Activated T-helper 1 cell treated with anti-CD3 and anti-CD28 coated beads, Interleukin-12 subunit alpha, Interleukin-12 subunit beta, Interleukin-2, Interleukin-4 antibody, amounts not matched to agents 30 ng/mL and 10 ng/mL and 1 ng/mL, durations not matched to agents 14 hours and 24 hours and 36 hours (primary cell): ENCODE measurements at places on chromosomes 13 and 19.
A peak's percentile ranks its signal among the peaks of the same experiment; 100 is the strongest.

DNA sequence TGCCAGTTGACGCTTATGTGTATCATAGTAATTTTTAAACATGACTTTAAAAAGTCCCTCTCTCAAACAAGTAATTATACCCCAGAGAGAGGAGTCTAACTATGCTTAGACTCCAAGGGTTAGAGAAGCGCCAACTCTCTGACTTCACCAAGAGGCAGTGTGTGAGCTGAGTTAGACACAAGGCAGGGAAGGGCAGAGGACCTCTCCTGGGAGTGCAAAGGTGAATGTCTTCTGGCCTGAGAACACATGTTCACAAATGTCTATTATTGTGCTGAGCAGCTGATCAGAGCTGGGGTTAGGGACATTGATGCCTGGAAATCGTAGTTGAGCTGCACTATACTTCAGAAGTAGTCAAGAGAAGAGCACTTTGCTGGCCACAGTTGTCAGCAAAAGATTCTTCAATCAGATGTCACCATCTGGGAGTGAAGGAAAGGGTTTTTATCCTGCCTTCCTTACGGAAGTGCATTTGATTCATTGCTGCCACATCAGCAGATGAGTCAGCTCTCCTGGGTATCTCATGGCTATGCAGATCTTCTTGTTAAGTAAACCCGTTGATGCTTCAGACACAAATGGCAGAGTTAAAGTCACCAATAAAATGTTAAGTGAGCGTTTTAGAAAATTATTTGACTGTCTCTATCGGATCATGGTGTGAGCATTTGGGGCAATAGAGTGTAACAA is 283.2 kb upstream of the ARGLU1 start:
- no peak for DNase-seq

- no peak for DNase-seq
Observed at GRCh38 chr13:83215627-83216026, 666.6 kb downstream of the SLITRK1 start.

GRCh38 chr13:24700539-24700938 is 20.3 kb downstream of the ATP12A start:
- no peak for DNase-seq

DNA sequence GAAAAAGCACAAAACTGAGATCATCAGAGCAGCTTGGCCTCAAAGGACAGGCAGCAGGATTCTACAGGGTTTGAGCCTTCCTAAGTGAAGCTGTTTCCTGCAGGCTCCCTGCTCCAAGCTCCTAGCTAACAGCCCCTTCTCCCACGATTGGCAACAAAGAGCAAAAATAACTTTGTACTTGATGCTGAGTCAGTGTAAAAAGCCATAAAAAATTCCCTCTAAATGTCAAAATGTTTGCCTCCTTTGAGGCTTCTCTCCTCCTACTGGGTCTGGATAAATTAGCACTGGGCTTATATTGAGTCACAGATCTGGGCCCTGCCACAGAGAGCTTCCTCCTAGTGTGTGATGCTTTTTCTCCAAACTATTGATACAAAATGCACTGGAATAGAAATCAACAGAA is 153.3 kb downstream of the TNFRSF19 start:
- DNase-seq: no peak

- no peak for DNase-seq
Observed at GRCh38 chr19:2139385-2140137, 11.8 kb downstream of the AP3D1 start.

- no peak for DNase-seq
Observed at GRCh38 chr19:2495651-2496316, 19.9 kb downstream of the GADD45B start.

DNA sequence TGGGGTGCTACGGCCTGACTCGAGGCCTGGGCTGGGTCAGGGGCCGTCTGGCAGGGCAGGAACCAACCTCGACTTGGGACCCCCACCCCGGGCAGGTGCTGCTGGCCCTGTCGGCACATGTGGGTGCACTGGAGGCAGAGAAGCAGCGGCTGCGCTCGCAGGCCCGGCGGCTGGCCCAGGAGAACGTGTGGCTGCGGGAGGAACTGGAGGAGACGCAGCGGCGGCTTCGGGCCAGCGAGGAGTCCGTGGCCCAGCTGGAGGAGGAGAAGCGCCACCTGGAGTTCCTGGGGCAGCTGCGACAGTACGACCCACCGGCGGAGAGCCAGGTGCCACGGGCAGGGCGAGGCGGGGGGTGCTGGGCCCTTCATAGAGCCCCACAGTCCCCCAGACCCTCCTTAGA is 5.9 kb downstream of the KLC3 start:
- no peak for DNase-seq

DNA sequence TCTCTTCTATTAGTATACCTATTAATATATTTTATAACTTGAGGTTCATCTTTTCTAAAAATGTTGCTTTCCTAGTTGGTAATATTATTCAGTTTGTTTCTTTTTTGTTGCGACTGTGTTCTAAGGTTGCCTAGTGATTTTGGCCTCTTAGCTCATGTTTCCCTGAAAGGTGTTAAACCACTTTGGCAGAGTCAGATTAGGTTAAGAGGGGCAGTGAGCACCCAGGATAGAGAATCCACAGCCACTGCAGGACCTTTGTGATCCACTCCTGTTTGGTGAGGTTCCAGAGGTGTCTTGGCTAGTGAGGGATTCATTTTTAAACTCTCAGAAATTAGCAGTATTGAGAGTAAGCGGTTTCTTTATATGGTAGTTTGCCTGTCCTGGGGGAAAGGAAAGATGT is 14.9 kb upstream of the GPR18 start:
- DNase-seq: no peak

GRCh38 chr13:114161644-114162532 is 17.2 kb upstream of the CFAP97D2 start:
- no peak for DNase-seq

- no peak for DNase-seq
Observed at GRCh38 chr19:18908917-18909619, 10.1 kb downstream of the COPE start.

- no peak for DNase-seq
Observed at GRCh38 chr13:94140511-94140910, 339.0 kb downstream of the DCT start.

DNA sequence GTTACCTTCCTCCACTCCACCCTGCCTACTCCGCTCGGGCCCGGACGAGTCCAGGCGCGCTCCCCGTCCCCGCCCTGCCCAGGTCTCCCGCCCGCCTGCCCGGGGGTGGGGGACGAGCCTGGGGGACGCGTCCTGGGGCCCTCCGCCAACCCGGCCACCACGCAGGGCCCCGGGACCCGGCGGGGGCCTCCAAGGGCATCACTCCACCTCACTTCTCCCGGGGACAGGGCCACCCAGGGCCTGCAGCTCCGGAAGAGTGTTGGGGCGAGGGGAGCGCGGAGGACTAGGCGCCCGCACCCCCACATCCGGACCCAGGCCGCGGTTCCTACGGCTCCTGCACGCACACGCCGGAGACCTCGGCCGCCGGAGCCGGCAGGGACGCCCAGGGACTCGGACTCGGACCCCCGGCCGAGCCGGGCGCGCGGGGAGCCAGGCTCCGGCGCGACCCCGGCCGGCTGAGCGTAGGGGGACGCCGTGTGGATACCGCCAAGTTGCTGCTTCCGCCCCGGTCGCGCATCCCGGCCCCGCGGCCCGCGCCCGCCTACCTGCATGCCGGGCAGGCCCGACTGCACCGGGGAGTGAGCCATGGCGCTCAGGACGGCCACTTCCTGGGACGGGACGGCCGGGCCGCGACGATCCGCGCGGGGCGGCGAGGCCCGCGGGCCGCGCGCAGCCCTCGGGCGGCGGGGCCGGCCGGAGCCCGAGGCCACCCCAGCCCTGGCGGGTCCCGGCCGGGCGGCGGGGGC is 534 bp downstream of the STK24 start:
- DNase-seq: peak; percentile 43

DNA sequence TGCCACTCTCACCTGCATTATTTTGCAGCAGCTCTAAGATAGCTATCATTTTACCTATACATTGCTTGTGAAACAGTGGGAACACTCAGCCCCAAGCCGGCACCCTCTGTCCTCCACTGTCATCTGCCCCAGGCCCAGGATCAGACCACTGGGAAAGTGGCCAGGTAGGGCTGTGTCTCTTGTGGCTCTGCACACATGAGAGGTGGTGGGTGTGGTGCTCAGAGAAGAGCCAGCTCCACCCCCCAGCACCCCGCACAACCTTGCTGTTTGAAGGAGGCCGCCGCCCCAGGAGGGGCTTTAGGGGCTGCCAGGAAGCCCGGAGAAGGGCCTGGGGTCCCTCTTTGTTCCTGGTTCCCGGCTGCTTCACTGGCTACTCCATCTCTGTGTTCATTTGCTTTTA is 26.6 kb downstream of the PPP1R37 start:
- DNase-seq: no peak

DNA sequence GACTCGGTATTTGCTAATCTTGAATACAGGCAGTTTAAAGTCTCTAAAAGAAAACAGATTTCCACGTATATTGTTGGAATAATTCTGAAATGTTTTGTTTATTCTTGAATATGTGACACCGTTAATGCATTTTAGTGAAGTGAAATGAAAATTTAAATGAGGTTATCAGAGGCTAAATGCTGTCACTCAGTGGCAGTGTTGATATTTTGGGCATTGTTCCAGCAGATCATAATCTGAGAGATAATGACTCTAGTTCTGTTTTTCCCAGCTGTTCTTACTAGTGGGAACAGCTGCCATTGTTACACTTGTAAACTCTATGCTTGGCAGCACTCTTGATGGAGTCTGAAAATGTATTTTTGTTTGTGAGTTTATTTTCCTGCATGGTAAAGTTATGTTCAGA is 365.6 kb upstream of the SLC10A2 start:
- no peak for DNase-seq

DNA sequence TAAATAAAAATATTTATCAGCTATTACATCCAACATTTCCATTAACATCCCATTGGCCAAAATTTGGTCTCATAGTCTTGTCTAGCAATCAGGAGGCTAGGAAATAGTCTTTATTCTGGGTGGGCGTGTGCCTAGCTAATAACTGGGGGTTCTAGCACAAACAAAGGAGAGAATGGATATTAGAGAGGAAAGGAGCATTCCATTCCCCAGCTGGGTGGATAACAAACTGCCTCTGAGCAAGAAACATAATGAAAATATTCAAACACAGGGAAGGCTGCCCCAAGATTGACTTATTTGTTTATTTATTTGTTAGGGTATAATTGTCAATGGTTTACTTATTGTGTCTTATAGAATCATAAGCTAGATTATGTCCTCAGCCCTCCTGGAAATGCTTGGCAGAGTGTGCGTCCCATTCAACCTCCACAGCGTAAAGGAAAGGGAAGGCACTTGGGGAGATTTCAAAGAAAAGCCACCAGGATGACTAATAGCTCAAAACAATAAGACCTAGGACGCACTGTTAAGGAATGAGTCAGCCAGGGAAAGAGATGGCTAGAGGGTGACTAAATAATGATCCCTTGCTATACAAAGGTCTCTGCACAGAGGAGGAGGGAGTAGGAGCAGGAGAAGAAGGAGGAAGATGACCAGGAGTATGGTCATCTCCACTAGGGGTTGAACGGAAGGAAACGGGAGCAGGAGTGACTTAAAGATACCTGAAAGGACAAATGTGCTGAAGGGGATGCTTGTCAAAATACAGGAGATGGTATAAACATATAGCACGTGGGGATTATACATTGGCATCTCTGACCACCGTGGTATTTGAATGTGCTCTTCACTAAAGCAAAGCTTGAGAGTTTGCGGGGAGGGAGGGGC is 23.5 kb upstream of the USP12 start:
- no peak for DNase-seq

DNA sequence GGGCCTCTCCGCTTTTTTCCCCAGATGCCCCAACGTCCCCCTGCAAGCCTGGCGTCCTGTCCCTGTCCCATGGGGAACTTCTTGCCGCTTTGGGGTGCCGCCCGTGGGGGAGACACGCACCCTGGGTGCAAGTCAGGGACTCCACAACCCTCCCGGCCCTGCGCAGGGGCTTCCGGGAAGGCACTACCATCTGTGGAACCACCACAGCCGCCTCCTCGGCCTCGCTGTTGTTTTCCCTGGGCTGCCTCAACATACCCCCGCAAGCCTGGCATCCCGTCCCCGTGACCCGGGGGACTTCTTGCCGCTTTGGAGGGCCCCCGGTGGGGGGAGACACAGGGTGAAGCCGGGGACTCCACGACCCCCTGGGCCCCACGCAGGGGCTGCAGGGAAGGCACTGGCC is 238.4 kb downstream of the TUBA3C start:
- no peak for DNase-seq
